ENCODE measurements at places on chromosomes 3 and 15.

DNA sequence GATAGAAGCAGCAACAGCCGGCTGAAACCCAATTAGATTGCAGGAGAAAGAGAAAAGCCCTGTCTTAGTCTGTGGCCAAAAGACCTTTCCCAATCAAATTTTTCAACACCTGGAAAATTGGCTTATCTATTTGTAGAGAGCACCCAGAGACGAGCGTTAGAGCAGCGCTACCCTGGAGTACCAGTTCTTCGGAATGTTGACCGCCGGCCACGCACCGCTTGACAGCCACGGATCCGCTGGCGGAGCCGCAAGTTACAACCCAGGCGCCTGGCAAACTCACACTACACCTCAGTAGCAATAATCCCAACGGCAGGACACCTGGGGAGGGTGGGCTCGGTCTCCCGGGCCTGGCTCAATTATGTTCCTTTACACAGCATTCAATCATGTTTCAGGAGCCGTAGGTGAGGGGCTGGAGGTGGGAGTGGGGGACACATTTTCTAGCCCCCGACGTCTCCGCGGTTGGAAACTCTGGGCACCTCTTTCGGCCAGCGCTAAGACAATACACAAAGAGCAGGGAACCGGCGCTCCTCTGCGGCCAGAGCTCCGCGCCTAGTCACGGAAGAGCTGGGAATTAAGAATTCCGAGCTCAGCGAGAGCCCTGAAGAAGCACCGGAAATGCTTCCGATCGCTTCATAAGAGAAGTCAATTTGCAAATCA lies 1.2 kb downstream of the MB21D2 start:
- DNase-seq = no peak

GRCh38 chr15:81337713-81338157 lies 13.8 kb upstream of the STARD5 start:
- DNase-seq = no peak

DNA sequence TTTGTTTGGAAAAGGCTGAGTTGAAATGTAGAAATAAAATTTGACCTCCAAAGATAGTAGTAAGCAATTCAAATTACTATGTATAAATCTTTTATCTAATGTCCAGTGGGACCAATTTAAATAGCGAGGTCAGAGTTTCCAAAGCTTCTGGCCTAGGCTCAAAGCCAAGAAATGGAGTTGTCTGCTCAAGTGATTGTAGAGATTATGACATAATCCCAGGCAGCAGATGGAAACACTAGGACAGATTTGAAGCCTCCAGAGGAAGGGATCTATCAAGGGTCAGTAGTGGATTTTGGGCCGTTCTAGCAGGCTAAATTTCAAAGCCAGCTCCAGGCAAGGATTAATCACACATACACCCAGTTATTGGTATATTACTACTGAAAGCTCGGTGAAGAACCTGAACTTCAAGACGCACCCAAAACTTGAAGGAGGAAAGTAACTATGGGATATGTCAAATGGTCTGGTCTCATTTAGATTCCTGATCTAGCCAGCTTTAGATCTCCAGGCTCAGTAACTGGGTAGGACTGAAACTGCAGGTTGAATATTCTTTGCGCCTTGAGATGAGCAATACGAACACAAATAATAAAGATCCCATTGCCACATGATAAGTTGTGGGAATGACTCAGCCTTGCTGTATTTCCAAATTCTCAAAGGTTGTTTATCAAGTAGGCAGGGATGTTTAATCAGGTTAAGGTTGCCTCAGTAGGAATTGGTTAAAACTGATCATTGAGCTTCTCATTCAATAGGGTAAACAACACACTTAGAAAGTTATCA lies 30.9 kb upstream of the ARRDC4 start:
- DNase-seq = no peak

- DNase-seq = no peak
Observed at GRCh38 chr15:35448294-35448693, 97.7 kb downstream of the DPH6 start.

DNA sequence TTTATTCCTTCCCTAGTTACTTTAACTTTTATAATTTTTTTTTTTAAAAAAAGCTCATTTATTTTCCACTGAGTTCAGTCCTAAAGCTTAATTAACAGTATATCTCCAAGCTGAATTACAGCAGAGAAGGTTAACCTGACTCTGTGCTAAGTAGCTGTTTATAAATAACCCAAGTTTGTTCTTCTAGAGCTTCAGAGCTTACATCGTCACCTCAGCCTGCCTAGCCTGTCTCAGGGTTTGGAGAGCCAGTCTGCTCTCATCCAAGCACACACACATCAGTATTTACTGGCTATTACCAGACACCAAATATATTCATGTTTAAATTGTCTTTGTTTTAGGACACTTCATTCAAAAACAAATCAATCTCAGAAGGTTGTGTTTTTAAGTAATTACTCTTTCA lies 154.9 kb downstream of the CDIN1 start:
- no peak for DNase-seq

DNA sequence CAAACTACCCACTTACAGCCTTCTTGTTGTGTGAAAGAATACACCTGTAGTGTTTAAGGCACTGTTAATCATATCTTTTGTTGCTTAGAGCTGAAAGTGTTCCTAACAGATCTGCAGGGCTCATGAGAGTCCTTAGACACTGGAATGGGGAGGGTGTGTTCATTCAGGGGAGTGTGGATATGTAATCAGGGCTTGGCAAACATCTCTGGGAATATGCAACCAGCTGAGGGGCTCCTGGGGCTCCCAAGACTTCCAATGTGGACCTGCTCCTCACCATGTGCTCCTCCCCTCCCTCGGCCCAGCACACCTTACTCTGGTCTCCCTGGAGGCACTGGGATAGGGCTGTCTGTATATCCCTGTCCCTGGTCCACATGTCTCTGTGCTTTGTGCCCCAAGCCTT lies 30.3 kb upstream of the MFSD1 start:
- DNase-seq = no peak

All from activated CD8-positive, alpha-beta memory T cell treated with anti-CD3 and anti-CD28 coated beads for 48 hours (primary cell).